ENCODE measurements at places on chromosomes 2 and 18.

DNA sequence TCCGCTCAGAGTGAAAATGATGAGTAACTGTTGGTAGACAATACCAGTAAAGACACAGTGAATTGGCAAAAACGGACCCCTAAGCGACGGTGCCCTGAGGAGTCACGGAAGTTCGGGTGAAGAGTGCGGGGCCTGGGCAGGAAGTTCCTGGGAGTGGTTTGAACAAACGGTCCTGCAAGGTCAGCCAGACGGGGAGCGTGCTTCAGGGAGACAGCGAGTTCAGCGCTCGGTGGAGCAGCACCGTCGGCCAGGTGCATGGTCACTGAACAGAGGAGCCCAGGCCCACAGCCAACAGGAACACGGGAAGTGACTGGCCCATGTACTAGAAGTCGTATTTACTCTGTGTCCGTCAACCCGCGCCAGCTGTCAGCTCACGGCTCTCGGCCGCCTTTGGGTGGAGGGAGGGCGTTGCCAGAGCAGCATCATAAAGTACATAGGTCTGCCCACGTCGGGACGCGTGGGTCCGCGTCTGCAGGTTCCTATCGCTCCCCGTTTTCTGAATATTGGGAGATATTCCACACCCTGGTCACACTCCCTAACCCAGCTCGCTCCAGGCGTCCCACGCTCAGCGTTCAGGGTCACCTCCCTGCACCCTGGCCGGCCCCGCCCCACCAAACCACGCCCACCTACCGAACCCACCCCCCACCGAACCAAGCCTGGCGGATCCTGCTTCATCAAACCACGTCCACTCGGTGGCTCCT, 75.6 kb upstream of the UXS1 start:
- no peak for DNase-seq

DNA sequence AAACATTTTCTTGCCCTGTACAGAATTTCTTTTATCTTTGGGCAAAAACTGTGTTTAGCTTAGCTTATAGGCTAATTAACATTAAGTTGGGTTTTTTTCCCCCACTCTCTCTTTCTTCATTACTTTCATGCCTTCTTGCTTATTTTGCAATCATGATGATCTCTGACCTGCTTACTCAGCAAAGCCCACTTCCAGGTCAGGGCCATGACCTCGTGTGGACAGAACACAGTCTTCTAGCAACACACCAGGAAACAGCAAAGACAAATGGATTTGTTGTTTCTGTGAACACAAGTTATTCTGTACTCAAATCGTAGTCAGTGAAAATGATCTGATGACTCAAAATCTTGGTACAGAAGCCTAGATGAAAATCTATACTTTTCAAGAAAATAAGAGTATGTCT, 60.7 kb downstream of the SPATS2L start:
- DNase-seq, result peak; percentile 36

DNA sequence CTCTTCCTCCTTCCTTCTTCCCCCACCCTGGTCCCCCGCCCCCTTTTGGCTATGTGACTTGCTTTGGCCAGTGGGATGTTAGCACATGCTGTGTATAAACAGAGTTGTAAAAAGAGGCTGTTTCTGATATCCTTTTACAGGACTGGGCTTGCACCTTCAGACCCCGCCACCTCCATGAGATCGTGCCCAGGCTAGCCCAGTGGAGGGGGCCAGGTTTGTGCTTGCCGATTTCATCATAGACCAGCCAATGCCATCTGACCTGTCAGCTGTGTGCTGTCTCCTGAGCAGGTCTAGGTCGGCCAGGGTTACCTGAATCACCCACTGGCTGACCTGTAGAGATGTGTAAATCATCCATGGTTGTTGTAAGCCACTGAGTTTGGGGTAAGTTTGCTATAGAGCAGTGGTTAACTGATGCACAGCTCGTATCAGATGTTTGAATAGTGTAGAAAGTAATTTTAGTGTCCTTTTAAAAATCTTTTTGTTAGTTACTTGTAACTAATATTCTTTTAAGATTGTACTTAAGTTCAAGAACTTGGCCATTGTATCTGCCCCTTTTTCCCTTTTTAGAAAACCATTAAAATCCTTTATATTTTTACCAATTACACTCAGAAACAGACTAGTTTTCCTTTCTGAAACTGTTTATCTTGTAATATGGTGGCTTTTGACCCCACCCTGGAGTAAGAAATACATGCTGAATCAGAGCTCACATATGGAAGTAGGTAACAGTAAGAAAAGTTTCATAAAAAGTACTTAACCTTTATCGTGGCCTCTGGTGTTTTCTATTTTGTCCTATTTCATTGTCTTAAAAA, 122.0 kb upstream of the MGAT5 start:
- DNase-seq, result no peak

- peak; percentile 77 for DNase-seq
These were observed 34.9 kb downstream of the RAB10 start for GRCh38 chr2:26068602-26069298.

DNA sequence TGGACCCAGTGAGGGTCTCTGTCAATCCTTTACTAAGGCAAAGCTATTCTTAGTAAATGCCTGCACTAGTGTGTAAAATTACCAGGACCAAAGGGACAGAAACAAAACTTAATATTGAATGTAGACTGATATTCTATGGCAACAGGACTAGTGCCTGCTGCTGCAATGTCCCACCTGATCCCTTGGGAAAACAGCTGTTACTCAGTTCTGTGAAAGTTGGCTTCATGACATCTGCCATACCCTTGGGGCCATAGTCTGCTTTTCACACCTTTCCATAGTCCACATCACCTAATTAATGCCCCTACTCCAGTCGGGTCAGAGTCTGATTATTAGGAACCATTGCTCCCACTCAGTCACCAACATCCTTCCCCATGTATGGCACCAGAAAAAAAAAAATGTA, 14.5 kb downstream of the DNAJC27 start:
- DNase-seq, result no peak

Data from AML-193 (cell line).